Frontal cortex (tissue), 4 donors: ENCODE measurements at places on chromosomes 1 and 21. TPM values are rescaled to one million over a fixed set of nuclear protein-coding genes. Genes with fewer than 3 reads are reported as not detected.

DNA sequence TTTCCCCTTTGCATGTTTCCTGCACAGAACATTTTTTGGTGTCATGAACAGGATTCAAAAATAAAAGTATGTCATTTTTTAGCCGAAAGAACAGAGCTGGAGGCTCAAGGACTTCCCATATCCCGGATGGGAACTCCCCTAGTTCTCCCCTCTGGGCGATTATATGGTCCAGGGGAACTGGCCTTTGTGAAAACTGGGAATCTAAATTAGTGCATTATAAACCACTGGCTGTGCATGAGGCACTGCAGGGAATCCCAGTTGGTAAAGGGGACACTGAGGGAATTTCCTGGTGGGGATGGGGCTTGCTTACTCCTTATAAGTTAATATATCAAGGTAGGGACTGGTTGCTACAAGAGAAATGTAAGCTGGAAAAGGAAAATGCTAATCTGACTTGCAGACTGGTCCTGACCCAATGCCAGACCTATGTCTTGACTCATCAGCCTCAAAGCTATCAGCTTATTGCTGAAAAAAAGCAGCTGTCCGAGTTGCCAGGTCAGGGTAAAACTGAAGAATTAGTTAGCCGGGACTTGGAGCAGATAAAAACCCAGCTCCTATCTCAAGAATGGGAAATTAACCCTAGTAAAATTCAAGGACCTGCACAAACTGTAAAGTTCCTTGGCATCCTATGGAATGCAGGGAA lies 122.6 kb downstream of the FCRL5 start:
- no peak for DNase-seq

DNA sequence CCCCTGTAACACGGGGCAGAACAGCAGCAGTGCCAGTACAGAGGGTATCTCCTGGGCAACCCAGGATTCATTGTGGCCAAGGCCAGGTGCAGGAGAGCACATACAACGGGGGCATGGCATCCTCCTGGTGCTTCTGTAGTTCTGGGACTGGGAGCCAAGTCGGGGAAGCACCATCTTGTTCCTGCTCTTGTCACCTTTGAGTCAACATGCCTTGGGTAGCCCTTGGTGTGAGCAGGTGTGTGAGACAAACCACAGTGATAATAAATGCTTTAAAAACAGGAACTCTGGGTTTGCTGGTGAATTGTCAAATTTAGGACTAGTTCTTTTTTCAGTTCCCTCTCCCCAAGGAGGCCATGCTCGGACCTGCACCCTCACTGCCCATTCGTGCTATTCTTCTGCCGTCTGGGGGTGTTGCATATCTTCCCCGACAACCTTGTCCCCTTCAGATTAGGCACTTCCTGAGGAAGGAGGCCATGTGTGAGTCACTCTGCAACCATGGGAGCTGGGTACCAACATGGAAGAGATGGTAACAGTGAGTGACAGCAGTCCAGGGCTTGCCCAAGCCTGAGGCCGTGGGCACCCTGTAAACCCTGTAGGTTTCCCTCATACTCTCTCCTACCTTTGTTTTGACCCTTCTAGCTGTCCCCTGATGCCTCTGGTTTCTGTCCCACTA lies 150.2 kb downstream of the GRIK3 start:
- DNase-seq, result no peak

Gene CD1E
- not detected for total RNA-seq

Gene NR1I3
- not detected for total RNA-seq
